ENCODE measurements at places on chromosomes 7 and 10. TPM values are rescaled to one million over a fixed set of nuclear protein-coding genes. Genes with fewer than 3 reads are reported as not detected.

- no peaks in the 10 kb centered on the region for H3K27me3 ChIP-seq
- no peak overlapping the region for H3K4me3 ChIP-seq
- H3K27ac ChIP-seq = no peak overlapping the region
These were observed 41.2 kb downstream of the ADCYAP1R1 start for GRCh38 chr7:31093282-31093681.

DNA sequence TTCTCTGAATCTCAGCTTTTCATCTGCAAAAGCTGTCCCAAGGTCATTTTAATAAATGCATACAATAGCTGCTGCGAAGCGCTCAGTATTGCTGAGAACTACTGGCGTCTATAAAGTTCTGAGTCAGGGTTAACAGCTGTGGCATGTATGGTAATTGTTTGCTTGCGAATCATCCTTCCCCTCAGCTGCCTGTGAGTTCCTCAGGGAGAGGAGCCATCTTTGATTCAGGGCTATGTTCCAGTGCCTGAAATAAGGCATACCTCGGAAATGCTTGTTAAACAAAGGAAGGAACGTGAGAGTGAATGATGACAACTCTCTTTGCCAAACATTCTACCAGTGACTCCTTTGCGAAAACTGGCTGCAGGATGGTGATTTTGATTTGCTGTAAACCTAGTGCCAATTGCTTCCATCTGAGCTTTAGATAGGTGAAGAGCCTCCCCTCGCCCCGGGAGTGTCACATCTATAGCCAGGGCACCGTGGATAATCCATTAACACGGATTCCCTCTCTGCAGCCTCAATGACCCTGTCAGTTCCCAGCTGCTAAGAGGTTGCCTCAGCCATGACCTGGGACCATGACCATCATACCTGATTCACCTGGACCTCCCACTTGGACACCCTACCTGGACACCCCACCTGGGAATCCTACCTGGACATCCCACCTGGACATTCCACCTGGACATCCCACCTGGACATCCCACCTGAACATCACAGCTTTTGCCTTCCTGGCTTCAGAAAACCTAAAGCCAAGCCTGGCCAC lies 39.6 kb downstream of the GPRIN2 start:
- no peak overlapping the region for H3K27ac ChIP-seq
- H3K4me3 ChIP-seq = no peak overlapping the region
- peaks cover 18% of the 10 kb centered on the region for H3K4me1 ChIP-seq
- DNase-seq = peak; percentile 64

- no peaks in the 10 kb centered on the region for H3K36me3 ChIP-seq
- no peaks in the 10 kb centered on the region for H3K27me3 ChIP-seq
- H3K4me1 ChIP-seq = no peaks in the 10 kb centered on the region
- H3K27ac ChIP-seq = no peak overlapping the region
- H3K4me3 ChIP-seq = no peak overlapping the region
These were observed 65.9 kb downstream of the AUTS2 start for GRCh38 chr7:69663911-69664832.

DNA sequence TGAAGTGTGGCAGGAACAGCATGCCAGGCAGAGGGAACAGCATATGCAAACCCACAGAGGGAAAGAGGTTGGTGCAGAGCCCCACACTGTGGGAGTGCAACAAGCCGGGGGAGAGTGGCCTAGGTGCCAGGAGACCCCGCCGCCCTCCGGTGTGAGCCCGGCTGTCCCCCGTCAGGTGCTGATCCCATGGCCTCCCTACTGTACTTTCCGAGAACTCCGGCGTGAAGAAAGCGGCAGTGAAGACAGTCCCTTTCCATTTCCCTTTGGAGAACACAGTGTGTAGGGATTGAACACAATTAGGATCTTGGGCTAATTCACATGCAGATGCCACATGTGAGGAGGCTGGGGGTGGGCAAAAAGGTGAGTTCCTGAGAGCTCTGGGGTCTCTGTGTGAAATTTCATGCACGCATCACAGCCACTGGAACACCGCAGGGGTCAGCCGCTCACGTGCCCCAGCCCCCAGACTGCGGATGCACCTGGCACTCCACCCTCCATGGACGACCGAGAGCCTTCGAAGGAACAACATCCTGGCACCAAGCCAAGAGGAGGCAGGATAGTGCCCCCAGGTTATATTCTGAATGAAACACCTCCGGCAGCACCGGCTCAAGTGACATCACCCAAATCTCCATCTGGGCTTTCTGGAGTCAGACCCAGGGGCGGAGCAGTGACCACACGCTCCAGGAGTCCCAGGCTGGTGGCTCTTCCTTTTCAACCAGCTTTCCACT lies 82.1 kb upstream of the PPP2R2D start:
- no peak overlapping the region for H3K27ac ChIP-seq
- peaks cover 4% of the 10 kb centered on the region for H3K27me3 ChIP-seq
- H3K4me1 ChIP-seq = no peaks in the 10 kb centered on the region
- no peak for DNase-seq
- no peak overlapping the region for H3K4me3 ChIP-seq

Gene FRMD4A
- 64.5 TPM for total RNA-seq

Gene CACNA2D1
- 33.4 TPM for total RNA-seq

- no peak overlapping the region for H3K4me3 ChIP-seq
- no peaks in the 10 kb centered on the region for H3K27me3 ChIP-seq
- peaks cover 4% of the 10 kb centered on the region for H3K36me3 ChIP-seq
- no peak overlapping the region for H3K27ac ChIP-seq
These were observed 114.5 kb downstream of the ARID5B start for GRCh38 chr10:62015994-62016393.

- peak within 1 kb of the TSS; percentile 28 for H3K4me3 ChIP-seq
- H3K27me3 ChIP-seq = peaks cover 10% of the 10 kb centered on the region
These were observed at the start of gene CLDN3 for GRCh38 chr7:73770002-73770859. Gene CLDN3, minus strand, starts transcription at chr7:73770270. Its CDS starts 221 bp downstream, at chr7:73770049.

GRCh38 chr10:103839519-103839871 lies 15.9 kb downstream of the SH3PXD2A start:
- H3K36me3 ChIP-seq = no peaks in the 10 kb centered on the region
- no peaks in the 10 kb centered on the region for H3K27me3 ChIP-seq
- H3K27ac ChIP-seq = no peak overlapping the region
- H3K4me1 ChIP-seq = peaks cover 26% of the 10 kb centered on the region

DNA sequence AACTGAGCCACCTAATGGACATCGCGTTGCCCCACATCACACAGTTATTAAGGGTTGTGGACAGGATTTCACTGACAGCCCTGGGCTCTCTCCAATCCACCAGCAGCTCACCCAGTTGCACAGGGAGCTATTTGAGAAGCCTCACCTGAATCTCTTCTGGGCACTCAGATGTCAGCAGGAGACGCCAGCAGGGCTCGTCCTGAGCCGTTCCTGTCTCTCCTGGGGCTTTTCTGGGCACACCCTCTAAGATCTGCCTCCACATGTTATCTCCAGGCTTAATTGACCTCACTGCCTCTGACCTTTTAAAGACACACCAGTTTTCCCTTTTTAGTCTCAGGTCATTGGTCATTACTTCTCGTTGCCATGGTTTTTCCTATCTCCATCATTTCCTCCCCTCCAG lies 63.0 kb downstream of the GRID1 start:
- DNase-seq = no peak
- H3K27ac ChIP-seq = no peak overlapping the region
- H3K27me3 ChIP-seq = no peaks in the 10 kb centered on the region
- no peaks in the 10 kb centered on the region for H3K36me3 ChIP-seq
- no peak overlapping the region for H3K4me3 ChIP-seq

Measured in lung (tissue), 17 donors.